Brain pericyte (primary cell): ENCODE measurements at places on chromosomes 1 and 21.

- no peak for DNase-seq
Observed at GRCh38 chr1:108059945-108060344, 95.0 kb upstream of the VAV3 start.

- DNase-seq, result no peak
Observed at GRCh38 chr1:181855380-181855779, 206.1 kb downstream of the ZNF648 start.

DNA sequence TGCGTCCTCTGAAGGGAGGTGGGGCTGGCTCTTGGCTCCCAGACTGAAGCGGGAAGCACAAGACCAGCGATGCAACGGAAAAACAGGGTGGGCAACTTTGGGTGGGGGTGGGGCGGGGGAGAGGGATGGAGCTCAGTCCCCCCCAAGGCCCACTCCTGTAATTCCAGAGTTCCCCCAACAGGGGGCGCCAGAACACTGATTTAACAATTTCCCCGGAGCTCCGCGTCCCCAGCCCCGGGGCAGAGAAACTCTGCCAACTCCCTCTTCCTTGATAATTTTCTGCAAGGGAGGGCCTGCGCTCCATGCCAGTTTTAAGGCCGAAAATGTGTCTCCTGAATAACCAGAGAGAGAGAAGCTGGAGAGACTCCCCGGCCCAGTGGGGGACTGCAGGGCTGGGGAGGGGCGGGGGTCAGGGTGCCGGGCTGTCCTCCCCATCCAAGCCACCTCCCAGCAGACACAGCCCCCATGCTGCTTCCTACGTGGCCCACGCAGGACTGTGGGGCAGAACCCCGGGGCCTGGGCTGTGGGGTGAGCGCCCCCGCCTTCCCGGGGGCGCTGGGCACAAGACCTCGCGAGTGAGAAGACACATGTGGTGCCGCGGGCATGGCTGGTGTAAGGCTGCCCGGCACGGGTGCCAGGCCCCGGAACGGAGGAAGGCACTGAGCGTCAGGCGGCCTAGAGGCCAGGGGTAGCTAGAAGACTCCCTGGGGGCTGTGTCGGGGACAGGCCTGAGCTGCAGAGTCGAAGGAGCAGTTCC, 51.4 kb downstream of the KIF21B start:
- no peak for DNase-seq

- no peak for DNase-seq
Observed at GRCh38 chr1:37308031-37308960, 166.1 kb upstream of the ZC3H12A start.

DNA sequence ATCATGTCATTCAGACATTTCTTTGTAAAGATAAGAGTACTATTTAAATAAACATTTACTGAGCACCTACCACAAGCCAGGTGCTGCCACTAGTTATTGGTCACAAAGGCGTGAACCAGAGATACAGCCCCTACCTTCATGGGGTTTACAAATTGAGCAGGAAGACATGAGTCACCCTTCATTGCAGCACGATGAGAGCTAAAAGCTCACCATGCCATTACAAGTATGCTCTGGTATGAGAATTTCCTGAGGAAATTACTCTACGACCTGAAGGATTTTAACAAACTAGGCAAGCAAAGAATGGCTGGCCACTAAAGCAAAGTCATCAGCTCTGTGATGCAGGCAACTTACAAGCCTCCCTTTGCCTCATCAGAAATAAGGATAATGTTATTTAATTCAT, 346.8 kb downstream of the BRINP2 start:
- no peak for DNase-seq

GRCh38 chr1:202649553-202650392, 60.5 kb downstream of the SYT2 start:
- DNase-seq, result no peak

GRCh38 chr1:160862203-160863060, at the start of gene CD244:
TSS of gene CD244 (minus strand) at chr1:160862887. CDS start at chr1:160862677, 210 bp downstream.
- no peak for DNase-seq

GRCh38 chr1:169115891-169116585, 9.5 kb downstream of the ATP1B1 start:
- no peak for DNase-seq

- no peak for DNase-seq
Observed at GRCh38 chr1:92619466-92620189, 132.9 kb upstream of the GFI1 start.

DNA sequence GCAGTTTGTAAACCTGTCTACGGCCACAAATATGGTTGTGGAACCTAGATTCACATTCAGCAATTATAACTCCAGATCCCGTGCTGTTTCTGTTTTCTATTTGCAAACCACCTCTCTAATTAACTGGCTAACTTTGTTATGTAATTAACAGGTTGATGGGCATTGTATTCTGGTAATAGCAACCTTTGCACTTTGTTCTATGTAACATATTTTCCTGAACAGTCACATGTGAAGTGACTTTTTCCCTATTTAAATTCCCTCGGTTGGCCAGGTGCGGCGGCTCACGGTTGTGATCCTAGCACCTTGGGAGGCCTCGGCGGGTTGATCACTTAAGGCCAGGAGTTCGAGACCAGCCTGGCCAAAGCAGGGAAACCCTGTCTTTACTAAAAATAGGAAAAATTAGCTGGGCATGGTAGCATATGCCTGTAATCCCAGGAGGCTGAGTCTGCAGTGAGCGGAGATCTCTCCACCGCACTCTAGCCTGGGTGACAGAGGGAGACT, 1.4 kb downstream of the ACADM start:
- no peak for DNase-seq

DNA sequence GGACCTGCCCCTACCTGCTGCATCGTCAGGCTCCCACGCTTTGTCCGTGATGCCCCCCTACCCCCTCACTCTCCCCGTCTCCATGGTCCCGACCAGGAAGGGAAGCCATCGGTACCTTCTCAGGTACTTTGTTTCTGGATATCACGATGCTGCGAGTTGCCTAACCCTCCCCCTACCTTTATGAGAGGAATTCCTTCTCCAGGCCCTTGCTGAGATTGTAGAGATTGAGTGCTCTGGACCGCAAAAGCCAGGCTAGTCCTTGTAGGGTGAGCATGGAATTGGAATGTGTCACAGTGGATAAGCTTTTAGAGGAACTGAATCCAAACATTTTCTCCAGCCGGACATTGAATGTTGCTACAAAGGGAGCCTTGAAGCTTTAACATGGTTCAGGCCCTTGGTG, 8.9 kb downstream of the SPATA46 start:
- no peak for DNase-seq

- no peak for DNase-seq
Observed at GRCh38 chr1:23748016-23748415, 4.7 kb downstream of the ELOA start.

GRCh38 chr1:161193561-161194235, 5.2 kb downstream of the ADAMTS4 start:
- DNase-seq, result no peak

GRCh38 chr1:156052862-156053767, 483 bp downstream of the UBQLN4 start:
- no peak for DNase-seq

- DNase-seq, result no peak
Observed at GRCh38 chr1:201505503-201505890, 1.4 kb downstream of the CSRP1 start.

DNA sequence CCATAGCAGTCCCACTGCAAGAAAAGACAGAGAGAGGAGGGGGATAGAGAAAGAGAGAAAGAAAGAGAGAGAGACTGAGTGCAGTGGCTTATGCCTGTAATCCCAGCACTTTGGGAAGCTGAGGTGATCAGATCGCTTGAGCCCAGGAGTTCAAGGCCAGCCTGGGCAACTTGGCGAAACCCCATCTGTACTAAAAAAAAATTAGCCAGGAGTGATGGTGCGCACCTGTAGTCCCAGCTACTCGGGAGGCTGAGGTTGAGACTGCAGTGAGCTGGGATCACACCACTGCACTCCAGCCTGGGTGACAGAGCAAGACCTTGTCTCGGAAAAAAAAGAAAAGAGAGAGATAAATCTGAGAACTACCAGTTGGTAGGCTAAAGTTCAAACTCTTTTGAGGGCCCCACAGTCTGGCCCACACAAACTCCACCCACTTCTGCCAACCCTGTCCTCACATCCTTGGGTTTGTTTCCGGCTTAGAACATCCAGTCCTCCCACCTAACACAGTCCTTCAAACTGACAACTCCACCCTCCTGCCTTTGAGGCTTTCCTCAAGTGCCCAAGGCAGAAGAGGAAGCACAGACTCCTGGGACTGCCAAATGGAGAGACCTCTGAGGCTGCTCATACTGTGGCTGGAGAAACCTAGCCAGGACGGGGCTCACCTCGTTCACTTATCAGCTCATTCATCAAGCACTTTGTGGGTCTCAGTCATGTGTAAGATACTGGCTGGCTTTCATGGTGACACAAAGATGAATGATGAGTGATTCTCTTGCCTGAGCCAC, 20.1 kb downstream of the TFAP2E start:
- no peak for DNase-seq
